ENCODE measurements at places on chromosomes 16 and 17.

- DNase-seq, result no peak
Observed at GRCh38 chr17:70370816-70371215, 201.5 kb downstream of the KCNJ2 start.

- DNase-seq, result no peak
Observed at GRCh38 chr17:28946239-28946638, 5.1 kb downstream of the PHF12 start.

DNA sequence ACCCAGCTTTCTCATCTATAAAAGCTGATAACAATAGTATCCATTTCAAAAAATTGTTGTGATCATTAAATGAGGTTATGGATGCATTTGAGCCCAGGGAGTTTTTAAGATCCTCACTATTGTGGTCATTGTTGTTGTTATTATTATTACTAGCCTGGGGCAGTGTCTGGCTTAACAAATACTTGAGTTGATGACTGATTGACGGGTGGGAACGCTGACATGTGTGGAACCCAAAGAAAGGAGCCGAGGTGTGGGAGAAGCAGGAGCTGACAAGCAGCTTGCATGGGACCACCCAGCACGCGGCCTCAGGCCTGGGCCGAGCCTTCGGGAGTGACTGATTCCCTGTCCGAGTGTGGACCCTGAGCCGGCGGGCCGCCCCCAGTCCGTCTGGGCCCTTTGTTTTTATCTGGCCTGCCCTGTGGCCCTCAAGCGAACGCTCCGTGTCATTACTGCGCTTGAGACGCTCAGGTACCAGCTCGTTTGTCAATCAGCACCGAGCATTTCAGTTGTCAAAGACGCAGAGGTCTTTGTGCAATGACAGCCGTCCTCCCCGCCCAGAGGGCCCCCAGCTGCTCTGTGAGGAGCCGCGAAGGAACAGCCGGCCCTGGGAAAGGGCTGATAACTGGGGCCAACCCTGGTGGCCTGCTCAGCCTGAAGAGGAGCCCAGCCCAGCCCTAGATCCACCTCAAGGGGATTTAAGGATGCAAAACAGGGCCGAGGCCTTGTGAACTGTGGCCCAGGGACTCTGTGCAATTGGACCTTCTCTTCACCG, 132.9 kb upstream of the FOXF1 start:
- DNase-seq, result no peak

- no peak for DNase-seq
Observed at GRCh38 chr16:68429076-68429854, 19.0 kb downstream of the SMPD3 start.

DNA sequence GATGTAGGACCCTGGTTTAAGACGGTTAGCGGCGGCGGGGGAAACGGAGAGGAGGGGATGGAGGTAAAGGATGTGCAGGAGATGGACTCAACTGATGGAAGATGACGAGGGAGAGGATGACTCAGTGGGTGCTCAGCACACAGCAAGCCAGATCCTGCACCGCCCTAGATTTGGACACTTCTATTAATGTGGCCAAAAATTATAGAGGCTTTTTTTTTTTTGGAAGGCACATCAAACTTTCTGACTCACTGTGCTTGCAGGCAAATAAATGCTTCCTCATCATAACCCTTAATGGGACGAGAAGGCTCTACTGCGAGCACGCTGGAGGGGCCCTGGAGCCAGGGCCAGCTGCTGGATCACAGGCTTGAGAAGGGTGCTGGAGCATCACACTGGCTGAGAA, 36.0 kb downstream of the RTN4RL1 start:
- DNase-seq, result no peak

GRCh38 chr16:728131-728889, 1.4 kb downstream of the HAGHL start:
- DNase-seq, result peak; percentile 92

Measured in spleen (tissue), 13 donors.